ENCODE measurements at places on chromosomes 7 and 10. TPM values are rescaled to one million over a fixed set of nuclear protein-coding genes. Genes with fewer than 3 reads are reported as not detected.

The PRKCQ gene
- 21.4 TPM for total RNA-seq

The CRHR2 gene
- total RNA-seq = 0.19 TPM

The FKBP6 gene
- 0.19 TPM for total RNA-seq

The TBXAS1 gene
- 1.1 TPM for total RNA-seq

The MYPN gene
- not detected for total RNA-seq

GRCh38 chr10:47158116-47159071 lies 141.6 kb upstream of the GDF10 start:
- no peak overlapping the region for H3K27ac ChIP-seq
- no peaks in the 10 kb centered on the region for H3K36me3 ChIP-seq
- H3K4me3 ChIP-seq = no peak overlapping the region
- DNase-seq = no peak

DNA sequence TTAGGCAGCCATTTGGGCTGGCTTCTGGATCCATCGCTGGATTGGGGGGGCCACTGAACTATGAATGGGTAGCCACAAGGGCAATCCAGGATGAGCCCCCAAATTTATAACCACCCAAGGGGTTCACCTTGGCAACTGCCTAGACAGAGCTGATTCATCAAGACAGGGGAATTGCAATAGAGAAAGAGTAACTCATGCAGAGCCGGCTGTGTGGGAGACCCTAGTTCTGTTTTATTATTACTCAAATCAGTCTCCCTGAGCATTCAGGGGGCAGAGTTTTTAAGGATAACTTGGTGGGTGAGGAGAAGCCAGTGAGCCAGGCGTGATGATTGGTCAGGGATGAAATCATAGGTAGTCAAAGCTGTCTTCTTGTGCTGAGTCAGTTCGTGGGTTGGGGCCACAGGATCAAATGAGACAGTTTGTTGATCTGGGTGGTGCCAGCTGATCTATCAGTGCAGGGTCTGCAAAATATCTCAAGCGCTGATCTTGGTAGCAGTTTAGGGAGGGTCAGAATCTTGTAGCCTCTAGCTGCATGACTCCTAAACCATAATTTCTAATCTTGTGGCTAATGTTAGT lies 57.9 kb downstream of the DNAJB9 start:
- no peak overlapping the region for H3K4me3 ChIP-seq
- no peaks in the 10 kb centered on the region for H3K36me3 ChIP-seq
- no peaks in the 10 kb centered on the region for H3K27me3 ChIP-seq
- H3K4me1 ChIP-seq = no peaks in the 10 kb centered on the region
- H3K27ac ChIP-seq = no peak overlapping the region
- no peak for DNase-seq

DNA sequence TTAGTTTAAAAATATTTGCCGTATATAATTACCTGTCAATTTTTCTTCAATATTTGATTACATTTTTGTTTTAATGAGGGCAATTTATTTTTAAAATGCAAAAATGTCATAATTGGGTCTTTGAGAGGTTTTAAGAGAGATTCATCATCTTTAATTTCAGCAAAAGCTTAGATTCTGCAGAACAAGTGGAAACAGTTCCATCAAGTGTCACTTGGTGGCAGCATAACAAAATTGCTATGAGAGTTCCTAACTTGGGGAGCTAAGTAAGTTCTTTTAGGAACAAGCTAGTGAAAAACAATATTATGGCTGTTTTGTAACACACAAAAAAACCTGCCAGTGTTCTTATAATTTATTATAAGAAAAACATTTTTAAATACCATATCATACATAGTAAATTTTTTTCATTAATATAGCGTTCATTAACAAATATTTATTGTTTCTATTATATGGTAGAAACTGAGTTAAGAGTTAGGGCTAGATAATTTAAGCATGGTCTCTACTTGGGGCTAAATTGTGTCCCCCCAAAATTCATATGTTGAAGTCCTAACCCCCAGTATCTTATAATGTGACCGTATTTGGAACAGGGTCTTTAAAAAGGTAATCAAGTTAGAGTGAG lies 155.2 kb downstream of the MAGI2 start:
- H3K27ac ChIP-seq = no peak overlapping the region
- H3K4me1 ChIP-seq = no peaks in the 10 kb centered on the region
- no peaks in the 10 kb centered on the region for H3K36me3 ChIP-seq
- H3K4me3 ChIP-seq = no peak overlapping the region

GRCh38 chr10:111108441-111108840 lies 31.6 kb downstream of the ADRA2A start:
- peaks cover 5% of the 10 kb centered on the region for H3K4me1 ChIP-seq
- no peak overlapping the region for H3K27ac ChIP-seq
- H3K27me3 ChIP-seq = no peaks in the 10 kb centered on the region

GRCh38 chr7:75920431-75921161 lies 5.6 kb downstream of the POR start:
- peaks cover 3% of the 10 kb centered on the region for H3K36me3 ChIP-seq
- DNase-seq = no peak
- peaks cover 2% of the 10 kb centered on the region for H3K4me1 ChIP-seq
- H3K27ac ChIP-seq = no peak overlapping the region

DNA sequence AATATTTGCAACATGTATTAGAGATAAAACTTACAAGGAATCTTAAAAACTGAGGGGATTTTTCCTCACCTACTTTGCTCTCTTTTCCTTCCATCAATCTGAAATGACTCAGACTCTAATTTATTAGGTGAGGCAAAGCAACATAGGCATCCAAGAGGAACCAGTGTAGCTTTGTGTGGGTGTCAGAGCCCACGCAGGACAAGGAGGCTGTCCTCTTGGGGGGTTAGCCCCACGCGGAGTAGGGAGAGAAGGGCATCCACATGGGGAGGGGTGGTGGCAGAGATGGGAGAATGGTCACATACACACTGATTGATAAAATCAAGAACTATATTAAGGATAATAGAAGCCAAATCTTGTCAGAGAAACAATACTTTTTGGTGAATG lies 33.8 kb upstream of the ARMS2 start:
- H3K27me3 ChIP-seq = no peaks in the 10 kb centered on the region
- DNase-seq = no peak
- no peak overlapping the region for H3K4me3 ChIP-seq
- H3K27ac ChIP-seq = no peak overlapping the region
- no peaks in the 10 kb centered on the region for H3K4me1 ChIP-seq
- peaks cover 4% of the 10 kb centered on the region for H3K36me3 ChIP-seq

DNA sequence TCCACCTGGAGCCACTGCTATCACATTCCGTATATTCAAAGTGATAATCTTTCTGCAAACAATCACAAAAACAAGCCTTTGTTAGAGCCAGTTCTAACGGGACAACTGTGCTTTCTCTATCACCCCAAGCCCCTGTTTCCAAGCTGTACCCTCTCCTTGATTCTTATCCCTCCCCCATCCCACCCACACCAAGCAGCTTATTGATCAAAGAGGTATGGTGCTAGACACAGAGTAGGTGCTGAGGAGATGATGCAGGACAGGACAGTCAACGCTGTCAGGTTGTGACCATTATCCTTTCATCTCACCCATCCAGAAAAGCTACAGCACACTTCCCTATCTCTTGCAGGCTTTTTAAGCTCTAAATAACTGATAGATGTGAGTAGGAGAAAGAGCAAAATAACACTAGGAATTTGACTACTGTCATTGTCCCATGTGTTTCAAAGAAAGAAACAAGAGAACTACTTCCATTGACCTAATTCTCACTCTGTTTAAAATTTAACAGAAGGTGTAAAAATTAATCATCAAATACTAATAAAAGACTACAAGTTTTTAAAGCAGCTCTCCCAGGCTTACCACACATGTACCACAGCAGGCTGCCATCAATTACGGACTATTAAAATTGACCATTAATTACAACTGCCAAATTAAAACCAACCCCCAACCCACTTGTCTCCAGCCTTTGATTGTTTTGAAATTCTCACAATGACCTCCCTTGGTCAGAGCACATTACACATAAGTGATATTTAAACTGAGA lies 94.3 kb downstream of the ELAPOR2 start:
- H3K4me1 ChIP-seq = peaks cover 2% of the 10 kb centered on the region
- no peak overlapping the region for H3K27ac ChIP-seq
- DNase-seq = no peak
- H3K36me3 ChIP-seq = no peaks in the 10 kb centered on the region
- no peaks in the 10 kb centered on the region for H3K27me3 ChIP-seq

DNA sequence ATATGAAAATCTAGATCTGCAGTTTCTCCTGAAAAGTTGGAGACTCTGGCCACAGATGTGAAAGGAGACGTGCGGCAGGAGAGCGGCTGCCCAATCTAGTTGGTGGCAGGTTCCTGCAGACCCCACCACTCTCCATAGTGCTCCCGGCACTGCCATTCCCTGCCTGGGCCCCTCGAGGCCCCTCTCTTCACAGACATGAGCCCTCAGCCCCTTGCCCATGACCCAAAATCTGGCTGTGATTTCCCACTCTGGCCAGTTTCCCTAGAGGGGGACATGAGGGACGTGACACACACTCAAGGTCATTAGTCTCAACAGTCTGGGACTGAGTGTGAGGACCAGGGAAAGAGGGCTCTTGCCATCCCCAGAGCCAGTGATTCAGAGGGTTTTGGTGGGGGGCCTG lies 138.7 kb downstream of the PTPN20 start:
- no peak overlapping the region for H3K4me3 ChIP-seq
- no peaks in the 10 kb centered on the region for H3K4me1 ChIP-seq
- H3K36me3 ChIP-seq = no peaks in the 10 kb centered on the region
- no peak for DNase-seq
- no peaks in the 10 kb centered on the region for H3K27me3 ChIP-seq

- DNase-seq = no peak
- no peak overlapping the region for H3K4me3 ChIP-seq
- peaks cover 9% of the 10 kb centered on the region for H3K4me1 ChIP-seq
- H3K27ac ChIP-seq = no peak overlapping the region
- no peaks in the 10 kb centered on the region for H3K27me3 ChIP-seq
Measured at GRCh38 chr7:130277763-130278643, 11.3 kb downstream of the CPA2 start.

- peak overlapping the region; percentile 66 for H3K4me3 ChIP-seq
- no peak overlapping the region for H3K27ac ChIP-seq
- H3K36me3 ChIP-seq = no peaks in the 10 kb centered on the region
- peaks cover 3% of the 10 kb centered on the region for H3K4me1 ChIP-seq
- peaks cover 2% of the 10 kb centered on the region for H3K27me3 ChIP-seq
Measured at GRCh38 chr10:117239721-117240620, 943 bp upstream of the SLC18A2 start.

- H3K27me3 ChIP-seq = no peaks in the 10 kb centered on the region
- no peak overlapping the region for H3K27ac ChIP-seq
- H3K4me1 ChIP-seq = no peaks in the 10 kb centered on the region
- H3K4me3 ChIP-seq = no peak overlapping the region
- no peak for DNase-seq
Measured at GRCh38 chr7:128373606-128374005, 12.1 kb upstream of the PRRT4 start.

DNA sequence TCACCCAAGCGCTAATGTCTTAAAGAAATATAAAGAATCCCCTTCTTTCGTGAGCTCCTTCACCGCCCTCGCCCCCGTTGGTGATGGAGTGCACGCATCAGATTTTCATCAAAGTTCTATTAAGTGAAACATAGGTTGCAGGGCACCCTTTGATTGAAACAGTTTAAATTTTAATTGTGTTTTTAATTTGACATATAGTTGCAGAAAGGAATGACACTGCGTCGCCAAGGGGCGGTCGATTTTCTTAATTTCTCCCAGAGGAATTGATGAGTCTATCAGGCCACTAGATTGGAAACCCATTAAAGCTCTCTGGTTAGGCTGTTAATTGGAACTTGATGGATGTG lies 4.1 kb upstream of the HMX2 start:
- H3K4me1 ChIP-seq = peaks cover 14% of the 10 kb centered on the region
- no peak overlapping the region for H3K27ac ChIP-seq
- H3K27me3 ChIP-seq = peaks cover 94% of the 10 kb centered on the region
- no peak overlapping the region for H3K4me3 ChIP-seq
- no peak for DNase-seq

GRCh38 chr7:139084709-139085108 lies 24.8 kb downstream of the ZC3HAV1 start:
- H3K27ac ChIP-seq = no peak overlapping the region
- no peaks in the 10 kb centered on the region for H3K27me3 ChIP-seq
- DNase-seq = no peak
- H3K36me3 ChIP-seq = no peaks in the 10 kb centered on the region
- no peak overlapping the region for H3K4me3 ChIP-seq
- no peaks in the 10 kb centered on the region for H3K4me1 ChIP-seq

DNA sequence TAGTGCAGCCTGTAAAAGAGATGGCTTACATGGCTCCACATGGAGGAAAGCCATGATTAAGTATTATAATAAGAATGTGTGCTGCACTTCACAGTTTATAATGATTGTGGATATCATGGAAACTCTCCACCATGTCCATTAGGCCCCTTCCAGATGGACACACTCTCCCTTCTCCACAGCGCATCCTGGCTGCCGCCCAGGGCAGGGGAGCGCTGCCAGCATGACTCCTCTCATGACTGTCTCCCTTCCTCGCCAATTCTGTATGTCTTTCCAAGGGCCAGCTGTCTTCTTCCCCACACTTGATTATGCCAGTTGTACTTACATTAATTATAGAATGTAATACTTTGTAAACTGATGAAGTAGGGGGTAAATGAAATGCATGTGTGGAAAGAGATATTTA lies 259.3 kb upstream of the TMEM72 start:
- no peaks in the 10 kb centered on the region for H3K36me3 ChIP-seq
- H3K27ac ChIP-seq = no peak overlapping the region
- no peak for DNase-seq
- H3K4me1 ChIP-seq = no peaks in the 10 kb centered on the region
- no peak overlapping the region for H3K4me3 ChIP-seq

GRCh38 chr7:65477326-65477725 lies 103.7 kb downstream of the ZNF92 start:
- DNase-seq = peak; percentile 39
- H3K4me1 ChIP-seq = no peaks in the 10 kb centered on the region
- H3K4me3 ChIP-seq = no peak overlapping the region
- H3K36me3 ChIP-seq = no peaks in the 10 kb centered on the region
- H3K27me3 ChIP-seq = no peaks in the 10 kb centered on the region

DNA sequence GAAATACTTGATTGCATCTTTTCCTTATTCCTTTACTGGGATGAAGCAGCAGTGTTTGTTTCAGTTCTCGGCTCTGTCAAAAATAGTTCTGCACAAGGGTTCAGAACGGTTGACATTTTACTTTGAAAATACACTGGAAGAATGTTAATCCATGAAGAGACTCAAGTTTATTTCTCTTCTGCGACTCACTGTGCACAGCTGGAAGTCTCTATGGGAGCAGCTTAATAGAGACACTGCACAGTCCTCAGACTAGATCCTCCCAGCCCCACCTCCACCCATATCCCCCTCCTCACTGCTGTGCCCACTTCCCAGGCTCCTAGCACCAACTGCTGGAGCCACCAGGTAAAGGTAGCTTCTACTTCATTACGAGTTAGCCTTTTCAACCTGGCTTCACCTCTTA lies 517.8 kb downstream of the GRID1 start:
- no peak overlapping the region for H3K4me3 ChIP-seq
- no peaks in the 10 kb centered on the region for H3K27me3 ChIP-seq
- no peaks in the 10 kb centered on the region for H3K4me1 ChIP-seq
- H3K27ac ChIP-seq = no peak overlapping the region

All from H1 (cell line).